GM04503 (cell line): ENCODE measurements at places on chromosomes 2 and 18.
A peak's percentile ranks its signal among the peaks of the same experiment; 100 is the strongest.

- no peak for DNase-seq
Measured at GRCh38 chr2:58039170-58039611, 7.4 kb upstream of the VRK2 start.

DNA sequence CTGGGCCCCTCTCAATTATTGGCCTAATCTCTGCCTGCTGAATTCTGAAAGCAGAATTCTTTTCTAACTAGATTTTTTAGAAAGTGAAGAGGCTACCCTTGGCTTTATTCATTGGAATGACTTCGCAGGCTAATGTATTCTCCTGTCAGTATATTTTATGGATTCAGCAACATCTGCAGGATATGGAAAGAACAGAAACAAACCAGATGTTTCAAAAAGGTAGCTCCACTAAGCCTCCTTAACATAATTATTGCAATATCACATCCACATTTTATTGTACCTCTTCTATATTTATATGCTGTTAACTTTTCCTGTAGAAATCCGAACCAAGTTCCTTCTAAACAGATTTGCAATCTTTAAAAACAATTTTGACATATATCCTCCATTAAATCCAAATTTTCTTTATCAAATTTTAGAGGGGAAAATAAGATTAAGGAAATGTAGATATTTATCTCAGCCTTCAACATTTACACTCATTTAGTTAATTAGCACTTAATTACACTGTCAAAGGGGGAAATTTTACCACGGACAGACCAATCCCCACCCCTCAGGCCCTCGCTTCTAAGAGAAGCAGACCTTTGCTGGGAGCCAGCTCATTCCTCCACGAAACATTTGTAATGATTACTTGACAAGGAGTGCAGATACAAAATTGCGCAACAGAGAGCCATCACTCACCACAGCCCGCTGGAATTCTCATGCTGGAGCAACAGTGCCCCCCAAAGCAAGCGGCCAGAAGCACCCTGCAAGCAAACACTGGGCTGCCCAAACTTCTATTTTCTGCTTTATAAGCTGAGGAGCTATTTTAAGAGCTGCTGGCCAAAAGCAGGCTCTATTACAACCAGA, 253.4 kb downstream of the ETAA1 start:
- DNase-seq = peak; percentile 64

GRCh38 chr2:26640781-26641564, at the start of gene CIB4:
Gene CIB4 (minus strand): TSS chr2:26641366. CDS start chr2:26641314, 52 bp downstream.
- DNase-seq = no peak

- no peak for DNase-seq
Measured at GRCh38 chr2:238302087-238302486, 13.7 kb upstream of the PER2 start.

GRCh38 chr2:116820986-116821385, 993.5 kb upstream of the DDX18 start:
- no peak for DNase-seq

DNA sequence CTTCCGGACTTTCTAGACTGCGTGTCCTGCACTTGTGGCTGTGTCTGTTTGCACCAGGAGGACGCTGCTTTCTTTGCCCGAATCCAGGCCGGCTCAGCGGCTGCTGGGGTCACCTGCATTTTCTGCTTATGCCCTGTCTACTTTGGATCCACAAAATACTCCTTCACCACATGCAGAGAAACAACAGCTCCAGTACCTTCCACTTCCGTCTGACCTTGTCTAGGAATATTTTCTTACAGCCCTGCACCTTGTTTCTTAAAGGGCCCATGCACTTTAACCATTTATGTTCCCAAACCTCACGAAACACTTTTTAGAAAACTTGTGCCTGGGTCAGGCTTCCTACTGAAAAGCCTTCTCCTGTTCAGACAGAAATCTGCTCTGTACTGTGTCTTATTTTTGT, 129.4 kb upstream of the NCK2 start:
- no peak for DNase-seq

GRCh38 chr2:212392544-212392943, 146.1 kb downstream of the ERBB4 start:
- DNase-seq = no peak
